ENCODE measurements at places on chromosomes 12 and 14.
A peak's percentile ranks its signal among the peaks of the same experiment; 100 is the strongest.

DNA sequence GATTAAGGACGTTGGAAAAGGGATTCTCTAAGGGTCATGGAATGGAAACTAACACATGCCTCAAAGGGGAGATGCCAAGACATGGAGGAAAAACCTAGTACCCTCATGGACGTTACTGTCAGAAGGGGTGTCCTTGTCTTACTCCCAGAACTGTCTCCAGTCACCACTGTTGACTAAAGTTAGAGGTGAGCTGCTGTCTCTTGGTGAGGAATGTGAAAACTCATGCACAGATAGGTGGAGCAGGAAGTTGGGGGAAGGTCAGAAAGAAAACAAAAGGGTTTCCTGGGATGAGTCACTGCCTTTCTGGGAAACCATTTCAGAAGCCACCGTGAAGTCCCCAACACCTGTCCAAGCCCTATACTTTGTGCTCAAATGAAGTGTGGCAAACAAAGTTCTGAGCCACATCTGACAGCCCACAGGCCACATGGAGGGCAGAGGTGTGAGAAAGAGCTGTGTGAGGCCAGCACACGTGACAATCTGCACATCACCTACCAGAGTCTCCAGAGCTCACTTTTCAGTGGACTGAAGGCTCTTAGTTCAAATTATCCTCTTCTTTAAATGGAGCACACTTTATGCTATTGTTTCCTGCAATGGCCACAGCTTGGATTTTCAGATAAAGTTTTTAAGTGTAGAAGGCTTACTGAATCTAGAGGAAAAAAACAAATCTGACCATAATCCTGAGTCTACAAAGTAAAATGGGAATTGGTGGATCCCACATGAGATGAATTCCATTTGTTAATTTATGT lies 92.9 kb upstream of the EGLN3 start:
- DNase-seq = peak; percentile 87

GRCh38 chr14:22476005-22476751 lies 112.8 kb downstream of the DAD1 start:
- DNase-seq = no peak

- DNase-seq = peak; percentile 45
Measured at GRCh38 chr14:63759456-63759855, 31.6 kb upstream of the SGPP1 start.

GRCh38 chr12:121733849-121734248 lies 21.3 kb downstream of the TMEM120B start:
- no peak for DNase-seq

- peak; percentile 68 for DNase-seq
Measured at GRCh38 chr14:71320734-71321573, 413.7 kb downstream of the PCNX1 start.

All from M059J (cell line).